ENCODE measurements at places on chromosomes 11 and 22.

DNA sequence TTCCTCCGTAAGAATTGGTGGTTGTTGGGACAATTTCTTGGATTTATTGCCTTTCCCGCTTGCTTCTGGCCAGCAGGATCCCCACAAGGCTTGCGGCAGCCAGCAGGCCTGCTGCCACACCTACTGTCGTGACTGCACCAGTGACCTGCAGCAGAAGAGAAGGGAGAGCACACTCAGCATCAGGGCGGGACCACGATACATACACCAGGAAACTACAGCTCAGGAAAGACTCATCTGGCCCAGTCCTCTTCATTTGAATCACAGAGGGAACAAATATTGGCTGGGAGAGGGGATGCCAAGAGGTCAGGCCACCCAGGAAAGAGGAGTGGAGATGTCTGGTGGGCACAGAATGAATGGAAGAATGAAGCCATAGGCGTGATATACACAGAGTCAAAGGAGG lies 10.3 kb downstream of the PLAAT2 start:
- no peak for DNase-seq
- H3K4me1 ChIP-seq, result no peaks in the 10 kb centered on the region
- no peaks in the 10 kb centered on the region for H3K36me3 ChIP-seq
- no peak overlapping the region for H3K27ac ChIP-seq

DNA sequence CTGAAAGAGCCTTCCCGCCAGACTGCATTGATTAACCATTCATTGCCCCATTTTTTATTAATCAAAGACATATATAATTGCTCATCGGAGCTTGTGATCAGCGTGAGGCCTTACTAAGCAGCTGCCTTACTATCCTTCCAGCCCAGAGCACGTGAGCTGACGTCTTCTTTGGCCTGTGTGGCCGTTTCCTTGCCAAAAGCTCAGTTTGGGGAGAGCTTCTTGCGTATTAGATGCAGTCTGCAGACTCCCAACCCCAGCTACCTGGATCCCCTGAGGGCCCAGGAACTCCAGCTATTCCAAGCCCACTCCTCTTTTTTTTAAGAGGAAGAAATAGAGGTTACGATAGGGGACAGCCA lies 784 bp upstream of the SLC43A3 start:
- H3K27ac ChIP-seq, result peak overlapping the region; percentile 98
- H3K4me1 ChIP-seq, result peaks cover 49% of the 10 kb centered on the region
- H3K27me3 ChIP-seq, result no peaks in the 10 kb centered on the region
- no peak for DNase-seq

DNA sequence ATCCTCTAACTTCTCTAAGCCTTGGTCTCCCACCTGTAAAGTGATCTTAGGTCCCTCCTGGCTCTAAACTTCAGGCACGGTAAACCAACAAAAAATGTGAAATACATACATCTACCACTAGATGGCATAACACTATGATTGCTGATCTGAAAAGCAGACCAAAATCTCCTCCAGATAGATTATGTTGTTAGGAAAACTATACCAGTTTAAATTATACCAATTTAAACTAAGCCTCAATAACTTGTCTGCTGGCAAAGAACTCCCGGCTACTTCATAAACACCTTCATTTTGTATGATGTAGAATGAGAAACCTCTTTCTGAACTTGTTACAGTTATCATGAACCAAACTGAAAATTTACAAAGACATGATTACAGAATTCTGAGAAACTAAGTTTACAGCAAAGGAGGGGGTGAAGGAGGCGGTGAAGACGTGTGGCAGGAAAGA lies 85.9 kb downstream of the SBF2 start:
- no peak overlapping the region for H3K27ac ChIP-seq
- H3K4me3 ChIP-seq, result no peak overlapping the region
- H3K27me3 ChIP-seq, result no peaks in the 10 kb centered on the region
- DNase-seq, result no peak
- H3K36me3 ChIP-seq, result no peaks in the 10 kb centered on the region

GRCh38 chr11:78187366-78188285 lies 800 bp downstream of the KCTD21 start:
- peaks cover 39% of the 10 kb centered on the region for H3K4me1 ChIP-seq
- H3K36me3 ChIP-seq, result no peaks in the 10 kb centered on the region
- DNase-seq, result no peak

GRCh38 chr11:113198972-113199661 lies 115.3 kb upstream of the TTC12 start:
- no peak overlapping the region for H3K4me3 ChIP-seq
- H3K36me3 ChIP-seq, result no peaks in the 10 kb centered on the region
- H3K27me3 ChIP-seq, result no peaks in the 10 kb centered on the region
- no peak overlapping the region for H3K27ac ChIP-seq

DNA sequence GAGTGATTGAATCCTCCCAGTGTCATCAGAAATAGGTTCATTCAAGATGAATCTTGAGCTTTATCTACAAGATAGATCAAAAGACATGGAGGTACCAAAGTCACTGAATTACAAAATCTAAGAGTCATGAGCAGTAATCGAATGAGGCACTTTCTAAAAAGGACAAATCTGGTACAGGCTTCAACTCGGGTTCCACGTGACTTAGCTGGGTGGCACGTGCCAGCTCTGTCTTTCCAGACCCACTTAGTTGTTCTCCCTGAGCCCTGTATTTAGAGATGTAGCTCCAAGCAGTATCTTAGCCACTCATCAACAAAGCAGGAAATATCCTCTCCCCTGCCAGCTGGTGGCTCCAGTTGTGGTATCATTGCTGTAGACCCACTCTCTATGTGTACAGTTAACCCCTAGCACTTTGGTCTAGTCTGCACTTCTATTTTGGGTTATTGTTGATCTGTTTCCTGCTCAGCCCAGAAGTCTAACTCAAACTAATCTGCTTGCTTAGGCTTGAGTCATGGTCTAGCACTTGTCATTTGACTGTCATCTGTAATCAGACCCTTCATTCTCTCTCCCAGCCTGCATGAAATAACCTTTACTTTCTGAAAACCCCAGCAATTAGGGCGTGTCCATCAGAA lies 528.7 kb downstream of the ETS1 start:
- peaks cover 61% of the 10 kb centered on the region for H3K4me1 ChIP-seq
- no peaks in the 10 kb centered on the region for H3K36me3 ChIP-seq
- H3K27me3 ChIP-seq, result no peaks in the 10 kb centered on the region
- no peak for DNase-seq

DNA sequence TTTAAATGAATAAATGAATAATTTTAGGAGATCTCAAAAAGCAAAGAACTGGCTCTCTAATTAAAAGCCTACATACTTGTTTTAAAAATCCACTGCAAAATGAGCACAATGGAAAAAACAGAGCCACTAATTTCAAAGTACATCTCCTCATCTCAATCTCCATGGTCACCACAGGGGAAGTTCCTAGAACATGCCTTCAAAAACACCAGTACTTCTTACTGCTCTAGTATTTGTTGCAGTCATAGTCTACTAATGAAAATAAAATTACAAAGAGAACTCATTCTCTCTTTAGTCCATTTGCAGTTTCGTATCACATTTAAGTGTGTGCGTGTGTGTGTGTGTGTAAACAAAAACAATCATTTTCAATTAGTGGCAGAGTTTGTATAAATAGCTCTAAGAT lies 54.0 kb downstream of the PIK3C2A start:
- H3K36me3 ChIP-seq, result no peaks in the 10 kb centered on the region
- peak overlapping the region; percentile 56 for H3K27ac ChIP-seq
- DNase-seq, result no peak
- no peak overlapping the region for H3K4me3 ChIP-seq
- no peaks in the 10 kb centered on the region for H3K27me3 ChIP-seq

GRCh38 chr11:94741022-94741679 lies 27.0 kb upstream of the AMOTL1 start:
- H3K36me3 ChIP-seq, result no peaks in the 10 kb centered on the region
- H3K4me3 ChIP-seq, result peak overlapping the region; percentile 76
- H3K27me3 ChIP-seq, result no peaks in the 10 kb centered on the region
- no peak overlapping the region for H3K27ac ChIP-seq
- no peak for DNase-seq

GRCh38 chr11:123195188-123196059 lies at the start of gene CLMP:
CLMP (minus strand) TSS chr11:123195248; CDS start chr11:123194940, 308 bp downstream.
- H3K4me3 ChIP-seq, result peak within 1 kb of the TSS; percentile 77
- peak within 1 kb of the TSS; percentile 90 for H3K27ac ChIP-seq
- H3K36me3 ChIP-seq, result no peaks in the 10 kb centered on the region
- no peak for DNase-seq

DNA sequence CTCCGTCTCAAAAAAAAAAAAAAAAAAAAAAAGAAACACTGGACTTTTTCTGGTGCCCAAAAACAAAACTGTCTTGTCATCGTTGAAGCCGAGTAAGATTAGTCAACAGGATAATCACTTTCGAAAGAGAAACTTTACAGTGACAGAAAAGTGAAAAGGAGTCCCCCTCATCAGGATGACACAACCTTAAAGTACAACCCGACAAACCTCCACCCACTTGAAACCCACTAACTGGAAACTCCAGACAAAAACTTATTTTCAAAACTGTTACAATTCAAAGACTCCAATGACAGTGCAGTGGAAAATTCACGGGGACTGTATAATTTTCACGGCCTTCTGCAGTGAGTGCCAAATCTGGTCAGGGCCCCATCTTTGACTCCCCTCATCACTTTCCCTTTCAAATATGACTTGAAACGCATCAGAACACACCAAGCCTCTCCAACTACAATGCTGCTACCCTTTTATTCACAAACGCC lies 1.3 kb downstream of the DENND5A start:
- peak overlapping the region; percentile 94 for H3K4me3 ChIP-seq
- H3K36me3 ChIP-seq, result no peaks in the 10 kb centered on the region
